ENCODE measurements at places on chromosomes 13 and 19.
A peak's percentile ranks its signal among the peaks of the same experiment; 100 is the strongest.

- DNase-seq: peak; percentile 26
These were observed 930 bp downstream of the ZNF136 start for GRCh38 chr19:12163826-12164225.

GRCh38 chr19:11208561-11209471, 11.5 kb upstream of the KANK2 start:
- no peak for DNase-seq

DNA sequence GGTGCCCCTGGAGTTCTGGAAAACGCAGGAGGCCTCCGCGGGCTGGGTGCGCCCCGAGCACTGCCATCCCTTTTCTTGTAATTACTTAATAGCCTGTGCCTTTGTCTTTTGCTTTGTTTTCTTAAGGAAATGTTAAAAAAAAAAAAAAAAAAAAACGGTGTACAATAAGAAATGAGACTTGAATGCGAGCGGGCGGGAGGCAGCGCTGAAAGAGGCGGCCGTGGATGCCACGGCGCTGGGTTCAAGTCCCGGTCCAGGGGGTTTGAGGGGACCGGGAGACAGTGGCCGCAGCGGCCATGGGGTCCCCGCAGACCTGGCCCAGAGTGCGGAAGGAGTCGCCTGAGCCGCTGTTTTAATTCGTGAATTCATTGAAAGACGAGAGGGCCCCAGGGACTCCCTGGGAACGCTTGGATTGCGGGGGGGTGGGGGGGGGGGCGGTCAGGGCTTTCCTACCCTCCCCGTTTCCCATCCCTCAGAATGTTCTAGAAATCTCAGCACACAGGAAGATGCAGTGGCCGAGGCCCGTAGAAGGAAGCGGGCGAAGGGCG, 349.2 kb upstream of the ARGLU1 start:
- no peak for DNase-seq

GRCh38 chr19:48218997-48219396, 36.7 kb downstream of the CARD8 start:
- no peak for DNase-seq

- no peak for DNase-seq
These were observed 2.0 kb downstream of the ZNF562 start for GRCh38 chr19:9672893-9673292.
